IMR-90 (cell line): ENCODE measurements at places on chromosomes 7 and 10. TPM values are rescaled to one million over a fixed set of nuclear protein-coding genes. Genes with fewer than 3 reads are reported as not detected.

Gene OR2A5
- polyA plus RNA-seq = not detected in 2 replicates

Gene FAM200A
- polyA plus RNA-seq = 4.5 and 6.0 TPM in 2 replicates

Gene HMX2
- polyA plus RNA-seq = not detected in 2 replicates

Gene PRLHR
- polyA plus RNA-seq = not detected in 2 replicates

Gene WEE2
- polyA plus RNA-seq = not detected in 2 replicates

Gene SKAP2
- polyA plus RNA-seq = 5.4 and 7.4 TPM in 2 replicates

Gene GOLGA7B
- polyA plus RNA-seq = not detected in 2 replicates

Gene SNX8
- 55.9 and 65.0 TPM in 2 replicates for polyA plus RNA-seq

DNA sequence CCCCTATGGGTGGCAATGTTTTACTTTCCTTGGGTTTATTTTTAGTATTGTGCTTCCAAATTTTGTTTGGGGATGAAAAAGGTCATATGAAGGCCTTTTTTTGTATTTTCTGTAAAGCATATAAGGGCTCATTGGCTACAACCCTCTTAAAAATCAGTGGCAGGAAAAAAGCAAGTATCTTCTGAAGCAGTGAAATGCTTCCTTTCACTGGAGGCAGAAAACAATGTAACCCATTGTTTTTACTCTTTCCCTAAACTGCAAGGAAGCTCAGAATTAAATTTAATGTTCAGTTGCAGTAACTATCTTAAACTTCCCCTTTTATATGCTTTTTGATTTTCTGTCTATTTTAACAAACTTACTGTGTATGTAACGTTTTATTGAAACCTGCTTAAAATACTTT lies 148.7 kb upstream of the LYZL1 start:
- H3K36me3 ChIP-seq = no peaks in the 10 kb centered on the region
- H3K27me3 ChIP-seq = no peaks in the 10 kb centered on the region
- no peak overlapping the region for H3K27ac ChIP-seq
- H3K4me3 ChIP-seq = no peak overlapping the region
- peaks cover 12% of the 10 kb centered on the region for H3K4me1 ChIP-seq

DNA sequence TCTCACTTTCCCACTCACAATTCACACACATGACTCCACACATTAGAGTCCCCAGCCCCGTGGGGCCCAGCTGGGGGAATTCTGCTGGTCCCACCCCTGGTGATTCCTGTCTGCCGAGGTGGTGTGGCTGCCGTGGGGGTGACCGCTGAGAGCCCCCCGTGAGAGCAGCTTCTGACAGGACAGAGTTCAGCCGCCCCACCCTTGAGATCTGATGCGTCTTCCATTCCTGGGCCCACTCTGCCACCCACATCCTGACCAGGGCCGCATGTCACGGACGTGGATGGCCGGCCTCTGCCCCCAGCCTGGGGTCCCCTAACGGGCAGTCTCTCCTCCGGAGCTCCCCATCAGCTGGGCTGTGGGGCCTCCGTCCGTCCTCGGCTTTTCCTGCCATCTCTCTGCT lies 240.1 kb upstream of the PITRM1 start:
- peaks cover 2% of the 10 kb centered on the region; the same call in 1 of the 2 replicates for H3K27me3 ChIP-seq
- no peaks in the 10 kb centered on the region for H3K36me3 ChIP-seq
- no peak for DNase-seq
- no peaks in the 10 kb centered on the region; the same call in 1 of the 2 replicates for H3K4me1 ChIP-seq

DNA sequence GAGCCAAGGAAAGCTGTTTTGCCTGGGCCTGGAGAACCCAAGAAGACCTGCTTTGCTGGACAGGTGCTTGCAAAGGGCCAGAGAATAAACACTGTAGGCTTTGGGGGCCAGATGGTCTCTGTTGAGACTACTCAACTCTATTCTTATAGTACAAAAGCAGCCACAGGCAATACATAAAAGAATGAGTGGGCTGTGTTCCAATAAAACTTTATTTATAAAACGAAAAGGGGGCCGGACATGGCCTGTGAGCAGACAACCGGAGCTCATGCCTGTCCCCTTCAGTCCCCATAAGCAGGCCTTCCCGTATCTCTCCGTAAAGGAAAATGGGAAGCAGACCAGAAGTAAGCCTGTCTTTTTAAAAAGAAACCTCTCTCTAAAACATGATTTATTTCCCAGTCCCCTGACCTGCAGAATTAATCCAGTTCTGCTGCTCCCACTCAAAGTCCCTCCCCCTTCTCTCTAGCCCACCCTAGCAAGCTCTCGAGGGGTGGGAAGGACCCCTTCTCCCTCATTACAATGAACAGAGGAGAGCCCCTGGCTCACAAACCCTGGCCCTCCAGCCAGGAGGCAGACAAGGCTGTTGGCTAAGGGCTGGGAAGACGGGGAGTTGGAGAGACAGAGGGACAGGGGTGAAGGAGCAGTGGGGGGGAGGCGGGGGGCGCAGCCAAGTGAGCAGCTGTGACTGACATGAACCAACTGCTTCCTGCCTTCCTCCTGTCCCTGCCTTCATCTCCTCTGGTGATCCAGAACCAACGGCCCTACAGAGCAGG lies 177.8 kb downstream of the NEURL1 start:
- H3K27ac ChIP-seq = no peak overlapping the region
- H3K4me1 ChIP-seq = peaks cover 28% of the 10 kb centered on the region
- H3K4me3 ChIP-seq = no peak overlapping the region

DNA sequence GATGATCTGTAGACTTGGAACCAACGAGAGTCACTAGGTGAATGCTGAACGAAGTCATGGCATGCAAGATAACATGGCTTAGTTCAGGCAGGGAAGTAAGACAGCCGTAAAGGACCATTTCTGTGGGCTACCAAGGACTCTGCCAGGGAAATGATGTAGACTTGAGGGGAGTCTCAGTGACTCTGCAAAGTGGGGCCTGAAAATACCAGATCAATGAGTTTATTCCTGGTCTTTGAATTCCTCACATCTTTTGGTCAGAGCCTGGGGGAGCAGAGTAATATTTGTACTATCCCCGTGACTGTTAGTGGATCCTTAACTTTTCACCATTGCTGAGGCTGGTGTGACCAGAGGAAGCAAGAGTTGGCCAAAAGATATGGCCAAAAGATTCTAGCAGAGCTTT lies 60.7 kb upstream of the INHBA start:
- H3K27ac ChIP-seq = no peak overlapping the region
- no peaks in the 10 kb centered on the region for H3K36me3 ChIP-seq
- no peaks in the 10 kb centered on the region for H3K27me3 ChIP-seq
- H3K4me1 ChIP-seq = no peaks in the 10 kb centered on the region
- no peak overlapping the region for H3K4me3 ChIP-seq
- peak; percentile 1 for DNase-seq

- H3K4me3 ChIP-seq = no peak overlapping the region
- no peak overlapping the region for H3K27ac ChIP-seq
- no peak for DNase-seq
- no peaks in the 10 kb centered on the region for H3K36me3 ChIP-seq
- H3K4me1 ChIP-seq = peaks cover 9% of the 10 kb centered on the region
Measured at GRCh38 chr7:2030475-2031450, 202.0 kb downstream of the MAD1L1 start.

GRCh38 chr10:1377740-1378397 lies 321.7 kb downstream of the WDR37 start:
- no peak for DNase-seq
- no peaks in the 10 kb centered on the region for H3K27me3 ChIP-seq
- no peak overlapping the region for H3K4me3 ChIP-seq
- no peak overlapping the region for H3K27ac ChIP-seq
- no peaks in the 10 kb centered on the region for H3K4me1 ChIP-seq
- H3K36me3 ChIP-seq = no peaks in the 10 kb centered on the region

- H3K27me3 ChIP-seq = no peaks in the 10 kb centered on the region
- H3K36me3 ChIP-seq = no peaks in the 10 kb centered on the region
- no peak overlapping the region for H3K4me3 ChIP-seq
- no peak for DNase-seq
Measured at GRCh38 chr10:120075349-120075748, 182.8 kb downstream of the SEC23IP start.

DNA sequence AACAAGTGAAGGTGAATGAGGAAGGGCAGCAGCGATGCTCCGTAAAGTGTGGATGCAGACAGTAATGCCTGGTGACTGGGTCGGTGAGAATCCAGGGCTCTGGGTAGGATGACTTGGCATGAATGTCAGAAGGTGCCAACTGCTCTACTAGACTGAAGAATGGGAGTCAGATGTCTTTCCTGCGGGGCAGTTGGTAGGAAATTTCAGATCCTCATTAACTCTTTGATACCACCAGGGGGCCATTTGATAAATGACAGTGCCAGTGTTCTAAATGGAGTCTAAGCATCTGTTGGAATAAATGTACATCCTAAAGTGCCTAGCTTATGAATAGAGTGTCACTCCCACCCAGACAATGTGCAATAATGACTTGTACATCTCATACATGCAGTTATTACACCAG lies 462.0 kb downstream of the GRM8 start:
- no peak overlapping the region for H3K27ac ChIP-seq
- no peaks in the 10 kb centered on the region for H3K36me3 ChIP-seq

- H3K27ac ChIP-seq = no peak overlapping the region
- no peaks in the 10 kb centered on the region for H3K4me1 ChIP-seq
- H3K27me3 ChIP-seq = no peaks in the 10 kb centered on the region
- H3K36me3 ChIP-seq = no peaks in the 10 kb centered on the region
Measured at GRCh38 chr10:82191653-82192052, 316.7 kb downstream of the NRG3 start.

DNA sequence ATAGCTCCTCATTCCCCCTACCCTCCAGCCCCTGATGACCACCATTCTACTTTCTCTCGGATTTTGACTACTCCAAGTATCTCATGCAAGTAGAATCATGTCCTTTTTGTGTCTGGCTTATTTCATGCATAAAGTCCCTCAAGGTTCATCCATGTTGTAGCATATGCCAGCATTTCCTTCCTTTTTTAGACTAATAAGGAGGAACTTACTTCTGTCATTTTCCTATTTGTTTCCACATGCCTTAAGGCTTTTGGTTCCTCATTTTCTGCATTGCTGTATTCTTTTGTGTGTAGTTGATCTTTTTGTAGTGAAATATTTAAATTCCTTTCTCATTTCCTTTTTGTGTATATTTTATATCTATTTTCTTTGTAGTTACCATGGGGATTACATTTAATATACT lies 376.9 kb downstream of the CALN1 start:
- no peaks in the 10 kb centered on the region for H3K4me1 ChIP-seq
- no peak for DNase-seq
- no peaks in the 10 kb centered on the region for H3K36me3 ChIP-seq
- H3K27ac ChIP-seq = no peak overlapping the region

GRCh38 chr10:12470719-12471118 lies 121.4 kb downstream of the CAMK1D start:
- no peak for DNase-seq
- H3K4me3 ChIP-seq = no peak overlapping the region
- H3K4me1 ChIP-seq = no peaks in the 10 kb centered on the region
- no peak overlapping the region for H3K27ac ChIP-seq

- H3K27me3 ChIP-seq = peaks cover 49% of the 10 kb centered on the region
- no peak overlapping the region; the same call in 1 of the 2 replicates for H3K4me3 ChIP-seq
- no peaks in the 10 kb centered on the region; the same call in 1 of the 2 replicates for H3K4me1 ChIP-seq
- no peak overlapping the region for H3K27ac ChIP-seq
- DNase-seq = peak; percentile 1
Measured at GRCh38 chr7:29565224-29565630, 1.6 kb downstream of the PRR15 start.

DNA sequence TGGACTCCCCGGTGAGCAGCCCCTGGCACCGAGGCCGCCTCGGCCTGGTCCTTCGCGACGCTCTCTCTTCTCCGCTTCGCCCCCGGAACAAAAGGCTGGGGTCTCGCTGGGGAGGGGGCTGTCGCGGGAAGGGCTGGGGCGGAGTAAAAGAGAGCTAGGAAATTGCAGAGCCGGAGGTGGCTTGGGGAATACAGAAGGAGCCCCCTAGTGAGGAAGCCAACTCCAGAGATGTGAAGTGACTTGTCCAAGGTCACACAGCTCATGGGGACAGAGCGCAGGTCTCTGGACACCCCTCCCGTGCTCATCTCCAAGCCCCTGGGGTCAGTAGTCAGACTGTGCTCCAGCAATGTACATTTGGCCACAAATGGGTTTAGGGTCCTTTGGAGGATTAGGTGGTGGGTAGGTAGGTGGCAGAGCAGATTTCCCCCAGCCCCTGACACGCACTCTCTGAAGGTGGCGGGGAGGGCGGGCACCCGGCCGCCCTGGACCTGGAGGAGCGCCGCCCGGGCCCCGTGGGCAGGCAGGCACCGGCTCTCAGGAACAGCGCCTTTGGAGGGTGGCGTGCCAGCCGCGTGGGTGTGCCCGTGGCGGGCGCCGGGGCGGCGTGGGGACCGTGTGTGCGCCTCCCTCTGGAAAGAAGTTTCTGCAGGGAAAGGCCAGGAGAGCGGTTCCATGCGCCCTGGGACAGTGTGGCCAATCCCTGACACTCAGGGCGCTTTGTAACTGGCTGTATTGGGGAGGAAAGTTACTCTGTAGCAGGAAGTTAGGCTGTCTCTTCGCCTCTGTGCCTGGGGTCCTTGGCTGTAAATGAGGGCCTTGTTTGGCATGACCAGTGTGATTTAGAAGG lies 910 bp downstream of the WIPF3 start:
- no peak overlapping the region for H3K4me3 ChIP-seq
- H3K36me3 ChIP-seq = no peaks in the 10 kb centered on the region
- H3K4me1 ChIP-seq = no peaks in the 10 kb centered on the region
- peaks cover 58% of the 10 kb centered on the region for H3K27me3 ChIP-seq
- no peak for DNase-seq

DNA sequence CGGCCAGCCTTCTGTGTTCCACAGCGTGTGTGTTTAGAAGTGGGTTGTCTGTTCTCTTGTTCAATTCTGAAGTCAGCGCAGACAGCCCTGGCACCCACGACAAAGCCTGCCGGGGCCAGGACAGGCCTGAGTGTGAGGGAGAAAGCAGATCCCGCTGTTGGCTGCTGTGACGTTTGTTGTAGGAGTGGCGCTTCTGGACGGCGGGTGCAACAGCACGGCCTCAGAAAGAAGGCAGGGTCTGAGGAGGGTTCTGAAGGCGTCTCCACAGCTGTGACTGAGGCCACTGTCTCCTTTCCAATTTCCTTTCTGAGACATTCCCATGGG lies 76.2 kb downstream of the VIPR2 start:
- H3K27me3 ChIP-seq = no peaks in the 10 kb centered on the region
- no peak for DNase-seq
- H3K4me1 ChIP-seq = no peaks in the 10 kb centered on the region
- no peak overlapping the region for H3K27ac ChIP-seq
- no peak overlapping the region for H3K4me3 ChIP-seq
- H3K36me3 ChIP-seq = no peaks in the 10 kb centered on the region

DNA sequence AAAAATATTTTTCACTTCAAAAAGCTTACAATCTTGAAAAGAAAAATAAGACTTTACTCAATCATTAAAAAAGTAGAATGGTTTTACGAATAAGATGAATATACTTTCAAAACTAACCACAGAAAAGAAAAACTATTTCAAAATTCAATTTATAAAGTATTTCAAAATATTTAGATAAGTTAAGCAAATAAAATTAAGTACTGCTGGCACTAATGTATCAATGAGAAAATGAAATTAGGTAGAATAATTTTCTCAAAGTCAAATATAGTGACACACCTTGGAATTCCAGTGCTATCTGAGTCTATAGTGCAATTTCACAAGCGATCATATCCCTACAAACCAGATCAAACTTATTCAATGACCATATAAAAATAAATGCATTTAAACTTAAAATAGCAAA lies 109.8 kb upstream of the SEMA3A start:
- H3K4me1 ChIP-seq = no peaks in the 10 kb centered on the region
- no peak overlapping the region for H3K4me3 ChIP-seq
- H3K27me3 ChIP-seq = no peaks in the 10 kb centered on the region
- H3K36me3 ChIP-seq = no peaks in the 10 kb centered on the region

GRCh38 chr7:89104748-89105685 lies 309.5 kb upstream of the TEX47 start:
- no peaks in the 10 kb centered on the region for H3K36me3 ChIP-seq
- no peaks in the 10 kb centered on the region for H3K4me1 ChIP-seq
- no peak overlapping the region for H3K27ac ChIP-seq
- no peak for DNase-seq
